ENCODE measurements at places on chromosomes 7 and 10.

GRCh38 chr7:123709525-123709924 lies 39.3 kb downstream of the WASL start:
- DNase-seq, result no peak

DNA sequence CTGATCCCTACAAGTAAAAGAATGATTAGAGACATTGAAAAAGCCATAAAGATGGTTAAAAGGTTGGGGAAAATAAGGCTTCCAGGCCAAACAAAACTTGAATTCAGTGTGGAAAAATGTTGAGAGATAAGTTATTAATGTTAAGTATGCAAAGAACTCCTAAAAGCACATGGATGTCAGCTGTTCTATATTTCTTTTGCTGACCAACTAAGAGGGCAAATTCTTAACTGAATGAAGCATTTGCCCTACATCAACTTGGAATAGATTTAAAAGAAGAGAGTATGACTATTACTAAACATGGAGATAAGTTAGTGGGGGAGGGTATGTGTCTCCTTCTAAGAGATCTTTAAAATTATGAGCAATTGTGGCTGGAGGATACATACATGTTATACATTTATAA lies 124.8 kb downstream of the KIAA1217 start:
- DNase-seq, result no peak

GRCh38 chr7:44805950-44806349 lies 9.5 kb downstream of the PPIA start:
- no peak for DNase-seq

- DNase-seq, result no peak
Observed at GRCh38 chr10:80681142-80681541, 143.4 kb downstream of the SH2D4B start.

GRCh38 chr10:109871476-109871875 lies 51.8 kb downstream of the XPNPEP1 start:
- no peak for DNase-seq

All from activated CD4-positive, CD25-positive, alpha-beta regulatory T cell treated with anti-CD3 and anti-CD28 coated beads, Interleukin-2, amount 50 U/mL, for 72 hours (primary cell).